Activated naive CD8-positive, alpha-beta T cell treated with anti-CD3 and anti-CD28 coated beads, Interleukin-2, amount 10 ng/mL, durations not matched to agents 7 days and 5 days (primary cell): ENCODE measurements at places on chromosomes 1 and 21.

DNA sequence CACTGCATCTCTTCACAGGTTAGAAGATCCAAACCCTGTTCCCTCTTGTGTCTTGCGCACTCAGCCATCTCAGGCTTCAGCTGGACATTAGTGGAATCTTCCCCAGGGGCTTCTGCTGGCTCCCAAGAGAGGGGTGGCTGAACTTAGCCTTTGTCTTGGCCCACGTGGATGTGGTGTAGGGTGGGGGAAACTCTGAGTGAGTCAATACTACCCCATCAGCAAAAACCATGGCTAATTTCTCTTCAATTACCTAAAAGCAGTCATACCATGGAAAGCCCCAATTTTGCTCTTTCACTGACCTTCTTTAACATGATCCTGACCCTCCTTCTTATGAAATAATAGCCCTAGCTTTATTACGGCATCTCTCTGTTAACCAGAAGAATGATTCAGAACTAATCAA, 72.5 kb upstream of the RAB3GAP2 start:
- DNase-seq = no peak

DNA sequence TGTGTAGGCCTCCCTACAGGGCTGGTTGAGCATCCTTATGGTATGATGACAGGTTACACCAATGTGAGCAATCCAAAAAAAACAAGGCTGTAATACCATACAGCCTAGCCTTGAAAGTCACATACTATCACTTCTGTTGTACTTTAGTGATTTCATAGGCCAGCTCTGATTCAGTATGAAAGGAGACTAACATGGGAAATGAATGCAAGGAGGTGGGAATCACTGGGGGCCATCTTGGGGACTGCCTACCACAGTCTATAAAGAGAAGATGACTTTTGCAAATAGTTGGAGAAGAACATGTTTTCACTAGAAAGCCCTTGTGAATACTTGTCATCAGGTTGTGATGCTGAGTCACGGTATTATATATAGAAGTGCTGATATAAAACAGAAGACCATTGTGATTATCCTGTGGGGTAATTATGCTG, 270.7 kb downstream of the S1PR1 start:
- DNase-seq = no peak

DNA sequence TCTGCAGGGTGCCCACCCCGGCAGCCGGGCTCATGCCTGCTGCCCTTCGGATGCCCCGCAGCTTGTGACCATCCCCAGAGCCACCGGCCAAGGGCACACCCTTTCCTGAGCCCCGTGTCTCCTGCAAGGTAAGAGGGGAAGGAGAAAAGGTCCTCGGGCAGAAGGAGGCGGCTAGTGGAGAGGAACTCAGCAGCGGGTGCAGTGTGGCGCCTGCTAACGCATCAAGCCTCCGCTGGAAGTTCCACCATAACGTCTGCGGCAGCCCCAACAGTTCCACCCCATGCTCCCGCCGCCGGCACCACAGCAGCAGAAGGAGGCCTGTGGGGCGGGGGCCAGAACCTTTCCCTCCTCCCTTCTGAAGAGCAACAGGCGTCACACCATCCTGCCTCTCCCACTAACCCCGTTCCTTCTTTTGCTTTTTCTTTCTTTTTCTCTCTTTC, 990 bp downstream of the VWA5B1 start:
- DNase-seq = peak; percentile 40

DNA sequence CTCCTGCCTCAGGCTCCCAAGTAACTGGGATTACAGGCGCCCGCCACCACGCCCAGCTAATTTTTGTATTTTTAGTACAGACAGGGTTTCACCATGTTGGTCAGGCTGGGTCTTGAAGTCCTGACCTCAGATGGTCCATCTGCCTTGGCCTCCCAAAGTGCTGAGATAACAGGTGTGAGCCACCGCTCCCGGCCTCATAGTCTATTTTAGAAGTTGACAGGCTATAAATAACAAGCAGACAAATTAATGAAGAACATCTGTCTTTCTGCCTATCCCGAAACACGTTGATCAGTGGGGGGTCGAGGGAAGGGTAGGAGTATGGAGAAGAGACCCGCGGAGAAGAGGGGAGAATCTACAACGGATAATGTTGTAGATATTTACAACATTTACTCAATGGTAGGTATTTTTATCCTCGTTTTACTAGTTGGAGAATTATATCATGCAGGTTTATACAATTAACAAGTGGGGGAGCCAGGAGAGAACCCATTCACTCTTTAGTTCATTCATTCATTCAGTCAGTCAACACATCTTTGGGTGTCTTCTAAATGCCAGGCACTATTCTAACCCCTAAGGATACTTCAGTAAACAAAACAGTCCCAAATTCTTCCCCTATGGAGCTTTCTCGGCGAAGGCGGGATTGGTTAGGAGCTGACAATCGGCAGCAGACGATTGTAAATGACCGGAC, 497 bp upstream of the IFNAR2 start:
- no peak for DNase-seq

DNA sequence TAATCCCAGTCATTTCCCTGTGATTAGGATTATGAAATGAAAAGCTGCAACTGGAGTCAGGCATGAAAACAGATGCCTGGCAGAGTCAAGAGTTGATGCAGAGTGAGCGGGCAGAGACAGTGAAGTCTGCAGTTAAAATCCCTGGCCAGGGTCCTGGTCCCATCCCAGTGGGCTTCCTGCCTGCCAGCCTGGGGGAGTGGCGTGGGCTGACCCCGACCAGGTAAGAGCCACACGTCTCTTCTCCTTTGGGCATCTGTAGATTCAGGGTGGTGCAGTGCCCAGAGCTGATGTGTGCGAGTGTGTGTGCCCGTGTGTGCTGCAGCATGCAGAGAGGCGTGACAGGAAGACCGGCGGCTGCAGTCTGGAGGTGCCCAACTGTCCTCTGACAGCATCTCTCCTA, 6.2 kb upstream of the KIAA1614 start:
- DNase-seq = no peak

GRCh38 chr1:91523482-91523881, 22.8 kb downstream of the CDC7 start:
- DNase-seq = no peak

GRCh38 chr1:67685558-67686266, 711 bp downstream of the GADD45A start:
- no peak for DNase-seq

DNA sequence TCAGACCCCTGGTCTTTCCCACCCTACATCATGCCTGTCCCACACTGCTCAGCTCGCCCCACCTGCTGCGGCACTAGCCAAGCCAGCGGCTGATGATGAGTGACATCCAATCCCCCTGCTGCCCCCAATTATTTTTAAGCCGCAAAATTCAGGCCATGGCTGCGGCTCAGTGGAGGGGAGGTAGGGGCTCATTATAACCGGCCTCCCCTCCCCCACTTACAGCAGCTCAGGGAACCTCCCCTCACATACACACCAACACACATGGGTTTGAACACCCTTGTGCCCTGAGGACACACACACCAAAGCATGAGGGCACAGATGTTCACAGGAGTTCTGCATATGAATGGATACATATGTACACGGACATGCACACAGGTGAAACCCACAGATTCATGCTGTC, 5.3 kb downstream of the ADGRB2 start:
- no peak for DNase-seq

GRCh38 chr21:33849834-33850233, 65.8 kb downstream of the ATP5PO start:
- no peak for DNase-seq

DNA sequence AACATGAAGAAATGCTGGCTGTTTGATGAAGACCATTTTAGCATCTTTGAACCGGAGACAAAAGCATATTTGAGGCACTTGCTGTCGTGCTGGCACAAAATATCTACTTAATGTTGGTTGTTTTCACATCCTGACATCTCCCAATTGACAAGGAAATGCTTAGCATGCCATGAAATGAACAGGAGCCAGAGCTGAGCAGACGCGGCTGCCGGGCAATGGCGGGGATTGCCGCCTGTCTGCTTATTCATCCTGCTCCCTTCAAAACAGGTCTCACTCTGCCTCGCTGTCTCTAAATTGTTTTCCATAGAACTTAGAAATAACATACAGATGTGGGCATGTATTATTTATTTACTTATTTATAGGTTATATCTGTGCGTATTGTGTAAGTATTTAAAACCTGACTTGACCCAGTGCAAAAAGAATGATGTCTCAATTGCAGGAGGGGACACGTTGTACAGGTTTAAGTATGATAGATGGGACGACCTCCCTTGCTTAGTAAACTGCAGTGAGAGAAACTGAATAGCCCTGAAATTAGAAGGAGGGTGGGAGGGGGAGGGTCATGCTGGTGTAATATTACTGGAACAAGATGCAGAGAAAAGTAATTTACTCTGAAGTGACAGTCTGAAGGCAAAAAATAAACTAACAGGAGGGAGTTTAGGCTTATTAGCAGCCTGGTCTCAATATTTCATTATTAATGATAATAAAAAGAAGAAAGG, 590.4 kb upstream of the PLXNA2 start:
- no peak for DNase-seq

DNA sequence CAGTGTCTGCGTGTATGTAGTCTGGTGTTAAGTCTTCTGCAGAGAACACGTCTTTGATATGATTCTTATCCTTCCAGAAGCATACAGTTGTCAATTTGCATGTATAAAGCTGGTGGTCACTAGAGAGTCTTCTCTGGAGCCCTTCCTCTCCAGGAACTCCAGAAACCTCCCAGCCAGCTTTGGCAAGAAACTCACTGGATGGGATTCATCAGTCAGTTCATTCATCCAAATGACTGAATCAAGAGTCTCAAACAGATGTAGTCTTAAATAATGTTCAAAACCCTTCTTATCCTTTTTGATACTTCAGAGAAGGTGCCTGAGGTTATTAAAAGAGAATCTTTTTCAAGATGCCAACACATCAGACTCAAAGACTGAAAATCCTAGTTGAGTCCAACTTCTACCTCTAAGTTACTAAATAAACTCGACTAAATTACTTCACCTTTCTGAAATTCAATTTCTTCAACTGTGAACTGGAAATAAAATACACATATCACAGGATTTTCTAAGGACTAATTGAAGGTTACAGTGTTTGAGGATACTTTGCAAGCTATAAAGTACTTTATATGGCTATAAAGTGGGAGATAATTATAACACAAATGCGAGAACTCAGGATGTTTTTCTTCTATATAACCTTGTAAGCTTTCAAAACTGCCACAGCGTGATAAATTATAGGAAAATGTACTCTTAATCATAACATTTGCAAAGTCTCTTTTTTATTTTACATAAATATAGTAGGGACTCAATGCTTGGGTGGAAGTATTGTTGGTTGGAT, 252.4 kb downstream of the FGGY start:
- no peak for DNase-seq

GRCh38 chr1:51325878-51326755, 4.2 kb downstream of the TTC39A start:
- no peak for DNase-seq

GRCh38 chr1:214584805-214585766, 17.9 kb upstream of the CENPF start:
- DNase-seq = no peak

- DNase-seq = no peak
Observed at GRCh38 chr1:25567710-25568089, 24.3 kb downstream of the LDLRAP1 start.

- DNase-seq = no peak
Observed at GRCh38 chr1:177209357-177209756, 38.6 kb downstream of the BRINP2 start.

- DNase-seq = no peak
Observed at GRCh38 chr1:58978096-58978495, 194.2 kb upstream of the JUN start.

DNA sequence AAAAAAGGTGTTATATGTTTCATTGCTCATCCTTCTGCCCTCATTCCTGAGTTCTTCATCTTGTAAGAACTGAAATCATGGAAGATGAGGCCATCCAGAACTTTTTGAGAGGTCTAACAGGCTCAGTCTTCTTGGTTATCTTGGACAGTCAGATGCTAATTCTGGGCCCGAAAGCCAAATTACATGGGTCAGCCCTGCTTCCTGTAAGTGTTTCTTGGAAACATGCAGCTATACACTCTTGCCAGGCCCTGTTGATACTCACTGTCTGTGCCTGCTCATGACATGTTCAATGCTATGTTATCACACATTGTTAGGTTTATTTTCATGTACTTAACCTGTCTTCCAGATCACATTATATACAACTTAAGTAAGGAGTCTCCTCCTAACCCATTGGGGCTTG, 542.5 kb downstream of the NUF2 start:
- no peak for DNase-seq

DNA sequence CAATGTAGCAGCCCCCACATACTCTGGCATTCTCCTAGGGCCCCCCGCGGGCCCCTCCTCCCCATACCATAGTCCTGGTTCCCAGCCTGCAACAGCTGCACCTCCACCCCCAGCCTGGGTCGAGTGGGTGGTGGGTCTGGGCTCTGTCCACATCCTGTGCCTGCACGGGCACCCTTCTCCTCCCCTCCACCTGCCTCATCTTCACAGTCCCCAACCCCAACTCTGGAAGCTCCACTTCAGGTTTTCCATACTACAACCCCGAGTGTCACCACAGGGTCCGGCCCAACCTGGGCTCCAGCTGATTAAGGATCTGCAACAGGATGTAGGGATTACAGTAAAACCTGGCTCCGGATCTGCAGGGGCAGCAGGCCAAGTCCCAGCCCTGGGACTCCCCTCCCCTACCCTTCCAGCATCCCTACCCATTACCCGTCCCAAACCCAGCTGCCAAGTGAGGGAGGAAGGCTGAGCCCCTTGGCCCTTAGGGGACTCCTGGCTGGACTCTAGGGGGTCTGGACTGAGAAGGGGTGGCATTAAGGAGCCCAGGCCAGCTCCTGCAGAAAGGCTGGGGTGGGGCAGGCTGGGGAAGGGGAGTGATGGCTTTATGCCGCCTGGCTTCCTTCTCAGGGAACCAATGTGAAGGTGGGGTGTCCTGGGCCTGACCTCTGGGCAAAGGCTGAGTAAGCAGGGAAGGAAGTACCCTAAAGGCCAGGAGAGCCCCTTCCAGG, 116.8 kb downstream of the CASZ1 start:
- DNase-seq = no peak
